ENCODE measurements at places on chromosomes 7 and 10. TPM values are rescaled to one million over a fixed set of nuclear protein-coding genes. Genes with fewer than 3 reads are reported as not detected.

GRCh38 chr10:99658622-99659030 is 683 bp upstream of the ENTPD7 start:
- peak; percentile 49 for DNase-seq

The C7orf57 gene
- total RNA-seq: 0.28 TPM

DNA sequence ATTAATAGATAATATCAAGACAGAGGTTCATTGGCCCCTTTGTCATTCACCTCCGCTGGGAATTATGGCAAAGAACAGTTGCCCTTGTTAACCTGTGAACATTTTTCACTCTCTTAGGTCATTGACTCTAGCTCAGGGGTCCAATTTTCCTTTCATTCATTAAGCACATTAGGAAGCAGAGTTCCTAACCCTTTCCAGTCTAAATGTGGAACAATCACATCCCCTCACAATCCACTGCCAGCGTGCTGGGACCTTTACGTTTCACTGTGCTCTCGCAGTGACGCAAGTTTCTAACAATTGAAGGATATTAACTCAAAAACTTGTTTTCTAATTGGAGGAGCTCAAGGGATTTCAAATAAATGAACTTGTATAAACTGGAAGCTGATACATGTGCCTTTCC is 79.3 kb upstream of the MEOX2 start:
- DNase-seq: no peak

GRCh38 chr10:105239311-105240219 is 598.5 kb downstream of the SORCS3 start:
- DNase-seq: no peak

GRCh38 chr10:132065491-132066105 is at the start of gene JAKMIP3:
Gene JAKMIP3, plus strand, starts transcription at chr10:132065946. Its CDS starts 38,863 bp downstream, at chr10:132104809.
- no peak for DNase-seq
